NCI-H748 treated with DMSO at 0.1 percent for 48 hours (cell line): ENCODE measurements at places on chromosomes 2 and 18.

GRCh38 chr2:24558781-24559472 lies 67.9 kb downstream of the NCOA1 start:
- DNase-seq = no peak

DNA sequence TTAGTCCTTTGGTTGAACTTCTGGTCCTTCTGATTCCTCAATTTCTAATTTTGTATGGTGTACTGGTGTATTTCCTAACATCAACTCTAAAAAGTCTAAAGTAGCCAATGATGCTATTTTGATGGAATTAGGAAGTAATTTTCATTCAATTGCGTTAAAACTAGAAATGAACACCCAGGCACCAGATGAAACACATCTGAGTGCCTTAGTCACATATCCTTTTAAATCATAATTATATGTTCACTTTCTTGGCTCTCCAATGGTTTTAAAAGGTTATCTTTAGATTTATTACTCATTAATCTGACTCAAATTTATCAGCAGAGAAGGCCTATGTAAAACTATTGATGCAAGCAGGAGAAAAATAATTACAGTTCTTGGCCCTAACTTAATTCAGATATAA lies 119.7 kb downstream of the GAREM1 start:
- DNase-seq = no peak

DNA sequence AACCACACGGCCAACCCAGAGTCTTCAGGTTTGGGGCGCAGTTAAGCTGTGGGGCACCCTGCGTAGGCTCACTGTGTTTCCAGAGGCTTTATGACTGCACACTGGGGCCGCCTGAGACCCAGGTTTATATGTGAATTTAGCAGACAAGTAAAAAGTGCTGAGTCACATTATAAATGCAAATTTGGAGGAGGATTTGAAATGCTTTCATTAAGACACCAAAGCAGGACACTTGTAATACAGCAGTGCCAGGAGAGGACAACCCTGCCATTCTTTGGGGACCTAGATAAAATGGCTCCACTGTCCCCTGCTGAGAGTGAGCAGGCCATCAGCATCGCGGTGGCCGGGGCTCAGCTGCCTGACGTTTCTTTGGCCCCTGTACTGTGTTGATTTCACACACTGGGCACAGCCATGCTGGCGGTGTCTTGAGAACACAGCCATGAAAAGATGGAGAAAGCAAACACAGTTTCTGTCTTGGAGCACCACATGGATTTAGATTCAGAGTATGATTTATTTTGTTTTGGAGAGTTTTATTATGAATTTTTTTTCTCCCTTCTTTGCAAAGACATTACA lies 10.2 kb downstream of the ACKR3 start:
- no peak for DNase-seq

- no peak for DNase-seq
Observed at GRCh38 chr2:26504002-26504401, 26.1 kb upstream of the OTOF start.

GRCh38 chr2:163428187-163428586 lies 307.6 kb downstream of the FIGN start:
- no peak for DNase-seq

- DNase-seq = no peak
Observed at GRCh38 chr2:159606287-159606686, 10.1 kb downstream of the BAZ2B start.

DNA sequence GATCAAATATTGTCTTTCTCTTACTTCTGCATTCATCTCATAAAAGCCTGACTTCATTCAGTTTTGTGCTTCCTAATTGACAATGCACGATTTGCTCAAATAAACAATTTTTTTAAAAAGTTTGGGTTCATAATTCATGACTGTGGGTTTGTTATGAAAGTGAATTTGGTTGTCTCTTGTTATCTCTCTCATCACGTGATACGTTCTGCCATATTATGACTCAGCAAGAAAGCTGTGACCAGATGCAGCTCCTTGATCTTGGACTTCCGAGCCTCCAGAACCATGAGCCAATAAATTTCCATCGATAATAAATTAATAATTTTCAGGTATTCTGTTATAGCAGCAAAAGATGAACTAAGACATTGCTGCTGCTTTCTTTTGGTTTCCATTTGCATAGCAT lies 156.5 kb upstream of the LRATD1 start:
- no peak for DNase-seq

DNA sequence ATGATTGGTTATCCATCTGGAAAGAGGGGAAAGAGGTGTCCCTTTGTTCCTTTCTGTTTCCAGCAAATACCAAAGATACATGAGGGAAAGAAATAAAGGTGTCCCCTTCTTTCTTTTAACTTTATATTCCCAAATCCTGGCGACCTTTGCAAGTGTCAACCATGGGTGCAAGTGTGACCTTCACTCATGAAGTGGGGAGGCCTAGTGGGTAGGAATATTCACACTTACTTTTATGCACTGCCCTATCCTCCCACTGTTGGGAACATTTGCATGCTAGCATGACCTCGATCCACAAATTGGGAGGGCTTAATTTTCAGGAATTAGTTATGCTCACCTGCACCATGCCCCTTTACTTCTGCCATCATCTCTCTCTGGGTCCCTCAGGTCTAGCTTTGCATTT lies 70.2 kb upstream of the ZNF804A start:
- no peak for DNase-seq

GRCh38 chr2:66445925-66446871 lies 11.3 kb downstream of the MEIS1 start:
- DNase-seq = no peak

GRCh38 chr2:115084446-115084845 lies 642.0 kb downstream of the DPP10 start:
- no peak for DNase-seq

DNA sequence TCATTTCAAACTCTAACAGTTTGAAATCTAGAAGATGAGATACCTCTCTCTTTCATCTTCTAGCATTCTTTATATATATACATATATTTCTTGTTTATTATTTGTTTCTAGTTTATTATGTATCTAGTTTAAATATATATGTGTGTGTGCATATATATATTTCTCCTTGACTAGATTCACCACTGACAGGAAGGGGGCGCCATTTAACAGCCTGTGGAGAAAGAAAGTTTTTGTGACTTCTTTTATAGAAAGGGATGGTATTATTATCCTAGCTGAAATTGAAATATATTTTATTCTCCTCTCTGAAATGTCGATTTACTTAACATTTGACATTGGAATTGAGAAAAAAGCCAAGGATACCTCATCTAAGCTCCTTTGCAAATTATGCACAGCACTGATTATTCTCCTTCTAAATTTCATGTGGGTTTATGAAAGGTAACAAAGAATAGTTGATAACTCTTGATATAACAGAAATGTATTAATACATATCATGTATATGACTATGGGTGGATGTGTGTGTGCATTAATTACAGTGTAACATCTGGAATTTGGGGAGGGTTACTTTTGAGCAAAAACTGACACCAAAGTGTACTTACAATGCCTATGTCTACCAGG lies 160.7 kb upstream of the NT5C1B start:
- peak; percentile 62 for DNase-seq

GRCh38 chr2:57443973-57444521 lies 602.6 kb upstream of the VRK2 start:
- DNase-seq = no peak

GRCh38 chr2:71666094-71666474 lies 212.7 kb downstream of the DYSF start:
- DNase-seq = no peak

DNA sequence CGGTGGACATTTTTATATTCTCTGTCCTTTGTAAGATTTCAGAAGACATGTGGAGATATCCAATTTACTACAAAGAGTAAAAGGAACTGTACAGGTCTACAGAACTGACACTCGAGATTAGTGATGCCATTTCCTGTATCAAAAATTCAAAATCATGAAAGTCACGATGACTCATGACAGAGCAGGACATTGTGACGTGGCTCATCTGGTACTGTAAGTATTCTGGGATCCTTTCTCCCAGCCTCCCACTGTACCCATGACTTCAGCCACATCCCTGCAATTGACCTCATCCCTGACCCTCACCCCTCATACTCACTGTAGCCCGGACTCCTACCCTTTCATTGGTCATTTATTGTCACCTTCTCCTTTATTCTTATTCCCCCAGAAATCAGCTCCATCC lies 736.5 kb downstream of the EPHA4 start:
- no peak for DNase-seq

- DNase-seq = no peak
Observed at GRCh38 chr2:85988914-85989270, 100.1 kb upstream of the ST3GAL5 start.

DNA sequence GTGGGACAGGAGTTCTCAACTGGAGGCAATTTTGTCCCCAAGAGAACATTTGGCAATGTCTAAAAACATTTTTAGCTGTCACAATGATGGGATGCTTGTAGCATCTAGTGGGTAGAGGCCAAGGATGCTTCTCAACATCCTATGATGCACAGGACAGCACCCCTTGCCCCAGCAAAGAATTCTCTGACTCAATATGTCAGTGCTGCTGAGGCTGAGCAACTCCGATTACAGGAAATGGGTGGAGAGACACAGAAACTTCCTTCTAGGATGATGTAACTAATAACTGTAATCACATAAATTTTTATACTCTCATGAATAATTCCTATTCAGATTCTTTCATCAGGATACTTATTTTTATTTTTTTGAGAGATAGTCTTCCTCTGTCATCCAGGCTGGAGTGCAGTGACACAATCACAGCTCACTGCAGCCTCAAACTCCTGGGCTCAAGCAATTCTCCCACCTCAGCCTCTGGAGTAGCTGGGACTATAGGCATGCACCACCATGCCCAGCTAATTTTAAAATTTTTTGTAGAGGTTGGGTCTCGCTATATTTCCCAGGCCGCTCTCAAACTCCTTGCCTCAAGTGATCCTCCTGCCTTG lies 120.3 kb upstream of the ACAA2 start:
- no peak for DNase-seq

DNA sequence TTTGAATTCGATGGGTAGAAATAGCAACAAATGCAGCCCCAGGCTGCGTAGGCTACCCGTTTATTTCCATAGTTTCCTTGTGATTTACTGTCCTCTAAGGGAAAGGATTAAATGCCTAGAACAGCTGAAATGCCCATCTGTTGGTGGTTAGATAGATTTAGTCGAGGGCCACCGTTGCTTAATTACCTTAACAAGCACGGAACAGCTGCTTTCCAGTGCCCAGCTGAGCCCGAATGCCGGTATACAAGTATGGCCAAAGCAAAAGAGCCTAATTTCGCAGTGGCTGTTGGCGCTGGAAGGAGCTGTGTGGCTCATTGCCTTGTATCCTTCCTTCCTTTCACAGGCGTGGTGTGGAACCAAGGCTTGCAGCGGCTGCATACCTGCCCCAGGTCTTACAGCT lies 109.1 kb downstream of the CABLES1 start:
- DNase-seq = no peak

GRCh38 chr18:47752796-47753645 lies 177.4 kb downstream of the SMAD2 start:
- DNase-seq = no peak

DNA sequence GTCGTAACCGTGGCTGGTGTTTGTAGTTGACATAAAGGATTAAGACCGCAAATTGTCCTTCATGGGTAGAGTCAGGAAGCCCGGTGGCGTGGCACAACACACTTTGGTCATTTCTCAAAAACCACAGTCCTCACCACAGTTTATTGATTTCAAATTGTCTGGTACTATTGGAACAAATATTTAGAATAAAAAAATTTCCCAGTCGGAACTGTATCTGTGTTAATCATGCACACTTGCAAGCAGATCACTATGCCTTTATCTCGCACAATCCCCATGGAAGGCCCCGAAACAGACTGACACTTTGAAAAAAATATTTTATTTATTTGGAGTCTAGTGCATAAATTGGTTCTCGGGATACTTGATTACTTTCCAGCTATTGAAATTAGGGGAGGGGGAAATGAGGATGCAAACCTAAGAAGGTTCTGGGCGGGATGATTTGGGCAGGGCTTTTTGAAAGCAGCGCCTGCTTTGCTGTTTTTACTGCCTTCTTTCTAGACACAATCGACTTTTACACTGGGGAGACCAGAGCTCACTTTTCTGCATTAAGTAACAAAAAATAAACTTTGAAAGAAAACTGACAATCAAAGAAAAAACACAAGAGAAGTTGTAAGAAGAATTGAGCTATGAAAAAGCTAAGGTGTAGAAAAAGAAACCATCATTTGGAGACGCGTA lies 15.4 kb upstream of the HOXD1 start:
- DNase-seq = no peak

GRCh38 chr2:101190747-101191516 lies 39.8 kb upstream of the TBC1D8 start:
- DNase-seq = no peak

GRCh38 chr2:201858281-201859184 lies 52.2 kb downstream of the CDK15 start:
- peak; percentile 20 for DNase-seq

GRCh38 chr2:180577567-180577966 lies 402.8 kb upstream of the UBE2E3 start:
- DNase-seq = peak; percentile 77

DNA sequence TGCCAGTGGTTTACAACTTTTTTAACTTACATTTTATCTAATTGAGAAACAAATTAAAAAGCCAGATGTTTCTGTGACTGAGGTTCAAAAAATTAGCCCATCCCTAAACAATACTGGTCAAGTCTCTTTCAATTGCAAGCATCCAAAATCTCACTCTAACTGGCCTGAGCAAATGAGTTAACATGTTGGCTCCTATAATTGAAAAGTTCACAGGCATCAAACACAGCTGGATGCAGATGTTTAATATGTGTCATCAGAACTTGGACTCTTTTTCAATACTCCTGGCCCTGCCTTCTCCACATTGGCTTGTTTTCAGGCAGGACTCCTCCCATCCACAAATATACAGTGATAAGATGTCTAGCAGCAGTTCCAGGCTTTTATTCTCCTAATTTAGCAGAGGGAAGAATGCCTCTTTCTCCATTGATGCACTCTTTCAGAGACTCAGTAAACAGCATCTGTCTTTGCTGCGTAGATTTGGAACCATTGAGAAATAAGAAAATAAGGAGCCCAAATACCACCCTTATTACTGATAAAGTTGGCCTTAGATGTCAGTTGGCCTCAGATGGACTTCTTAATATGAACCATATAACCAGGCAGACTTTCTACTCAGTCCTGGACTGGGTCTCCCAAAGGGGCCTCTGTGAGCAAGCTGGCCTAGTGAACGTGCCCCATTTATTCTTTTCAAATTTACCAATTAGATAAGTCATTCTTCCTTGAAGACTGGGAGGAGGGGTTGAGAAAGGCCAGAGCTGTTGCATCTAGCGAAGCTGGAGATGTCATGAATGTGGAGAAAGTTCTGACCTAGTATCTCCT lies 30.4 kb upstream of the FN1 start:
- DNase-seq = no peak

DNA sequence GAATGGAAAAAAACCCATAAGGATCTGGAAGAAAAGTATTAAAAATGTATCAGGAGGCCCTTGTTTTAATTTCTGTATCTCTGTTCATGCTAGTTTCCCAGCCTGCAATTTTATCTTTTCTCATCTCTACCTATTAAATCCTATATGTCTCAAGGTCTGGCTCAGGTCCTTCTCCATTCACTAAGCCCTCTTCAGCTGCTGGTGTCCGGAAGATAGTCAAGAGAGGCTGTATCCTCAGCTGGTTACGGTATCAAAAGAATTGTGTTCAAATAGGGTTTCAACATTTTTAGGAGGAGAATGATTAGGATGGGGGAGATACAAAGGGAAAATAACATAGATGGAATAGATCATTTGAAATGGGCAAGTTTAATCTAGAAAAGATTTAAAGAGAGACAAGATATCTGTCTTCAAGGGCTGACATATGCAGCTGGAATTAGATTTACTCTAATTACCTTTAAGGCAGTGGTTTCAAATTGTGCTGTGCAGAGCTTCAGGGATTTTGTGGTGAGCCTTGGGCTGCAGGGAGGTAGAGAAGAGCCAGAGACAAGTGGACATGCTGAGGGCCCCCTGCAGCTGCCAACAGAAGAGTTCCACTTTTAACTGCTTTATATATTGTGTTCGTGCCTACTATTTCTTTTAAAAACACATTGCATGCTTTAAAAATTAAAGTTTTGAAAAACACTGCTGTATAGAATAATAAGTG lies 24.1 kb downstream of the GREB1L start:
- DNase-seq = no peak
